ENCODE measurements at places on chromosomes 7 and 10. TPM values are rescaled to one million over a fixed set of nuclear protein-coding genes. Genes with fewer than 3 reads are reported as not detected.

- no peaks in the 10 kb centered on the region for H3K27me3 ChIP-seq
- no peak overlapping the region for H3K4me3 ChIP-seq
- no peak overlapping the region for H3K27ac ChIP-seq
- DNase-seq: no peak
- H3K36me3 ChIP-seq: no peaks in the 10 kb centered on the region
Observed at GRCh38 chr10:54081950-54082349, 719.1 kb downstream of the PCDH15 start.

DNA sequence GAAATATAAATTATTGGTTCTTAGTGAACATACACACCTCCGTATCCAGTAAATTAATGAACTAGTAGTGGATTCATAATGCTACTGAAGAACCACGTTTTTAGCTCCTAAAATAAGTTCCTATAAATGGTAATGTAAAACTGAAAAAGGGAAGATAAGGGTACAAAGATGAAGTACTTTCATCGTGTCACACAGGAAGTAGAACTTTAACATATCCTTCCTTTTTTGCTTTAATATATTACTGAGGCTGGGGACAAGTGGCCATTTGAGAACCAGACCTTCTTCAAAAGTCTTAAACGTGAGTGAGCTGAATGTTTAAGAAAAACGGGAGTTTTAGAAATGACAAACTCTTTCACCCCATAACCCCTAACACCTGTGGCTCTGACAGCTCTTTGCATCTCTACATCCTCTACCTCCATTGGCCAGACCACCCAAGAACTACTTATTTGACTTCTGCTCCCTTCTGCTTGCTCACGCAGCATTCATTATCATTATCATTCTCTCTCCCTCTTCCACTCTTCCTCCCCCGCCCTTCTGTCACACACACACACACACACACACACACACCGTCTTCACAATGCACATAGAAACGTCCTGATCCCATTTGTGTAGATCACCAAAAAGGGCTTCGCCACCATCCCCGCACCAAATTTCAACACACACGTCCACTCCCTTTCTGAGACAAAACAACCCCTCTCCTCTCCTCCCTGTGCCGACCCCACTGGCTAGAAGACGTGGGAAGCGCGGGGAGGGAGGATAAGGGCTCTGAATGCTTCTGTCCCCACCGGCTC, 677 bp downstream of the SKAP2 start:
- peak overlapping the region; percentile 79 for H3K4me3 ChIP-seq
- no peaks in the 10 kb centered on the region for H3K27me3 ChIP-seq
- no peak for DNase-seq
- H3K36me3 ChIP-seq: no peaks in the 10 kb centered on the region
- H3K27ac ChIP-seq: peak overlapping the region; percentile 57
- no peaks in the 10 kb centered on the region for H3K4me1 ChIP-seq

Gene HSPA12A
- total RNA-seq: 36.4 TPM

GRCh38 chr7:48042636-48043035, 7.3 kb downstream of the C7orf57 start:
- H3K4me1 ChIP-seq: no peaks in the 10 kb centered on the region
- no peaks in the 10 kb centered on the region for H3K27me3 ChIP-seq
- no peaks in the 10 kb centered on the region for H3K36me3 ChIP-seq
- no peak overlapping the region for H3K27ac ChIP-seq

DNA sequence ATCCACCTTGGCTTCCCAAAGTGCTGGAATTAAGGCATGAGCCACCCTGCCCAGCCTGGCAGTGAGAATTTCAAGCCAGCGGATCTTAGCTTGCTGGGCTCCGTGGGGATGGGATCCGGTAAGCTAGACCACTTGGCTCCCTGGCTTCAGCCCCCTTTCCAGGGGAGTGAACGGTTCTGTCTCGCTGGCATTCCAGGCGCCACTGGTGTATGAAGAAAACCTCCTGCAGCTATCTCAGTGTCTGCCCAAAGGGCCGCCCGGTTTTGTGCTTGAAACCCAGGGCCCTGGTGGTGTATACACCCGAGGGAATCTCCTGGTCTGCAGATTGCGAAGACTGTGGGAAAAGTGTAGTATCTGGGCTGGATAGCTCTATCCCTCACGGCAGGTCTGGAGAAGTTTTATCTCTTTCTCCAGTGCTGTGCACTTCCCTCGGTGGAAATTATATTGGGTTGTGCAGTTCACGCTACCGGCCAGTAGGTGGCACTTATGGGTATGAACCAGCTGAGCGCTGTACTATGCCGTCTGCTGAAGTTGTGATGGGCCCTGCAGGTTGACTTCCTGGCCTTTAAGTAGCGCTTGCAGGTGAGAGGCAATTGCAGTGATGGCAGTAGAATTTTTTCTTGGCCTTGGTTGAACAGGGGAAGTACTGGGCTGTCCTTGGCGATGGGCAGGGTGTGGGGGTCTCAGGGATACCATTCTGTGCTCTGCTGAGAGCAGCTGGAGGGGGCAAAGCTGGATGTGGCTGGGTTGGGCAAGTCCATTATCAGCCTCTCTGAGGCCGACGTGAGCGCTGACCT, 138.0 kb upstream of the MTPN start:
- no peak for DNase-seq
- H3K4me1 ChIP-seq: no peaks in the 10 kb centered on the region
- H3K36me3 ChIP-seq: no peaks in the 10 kb centered on the region
- no peak overlapping the region for H3K4me3 ChIP-seq
- no peak overlapping the region for H3K27ac ChIP-seq

Gene MEOX2
- total RNA-seq: 1.4 TPM

- H3K27ac ChIP-seq: no peak overlapping the region
- H3K4me3 ChIP-seq: no peak overlapping the region
- peaks cover 3% of the 10 kb centered on the region for H3K4me1 ChIP-seq
- no peaks in the 10 kb centered on the region for H3K27me3 ChIP-seq
- H3K36me3 ChIP-seq: no peaks in the 10 kb centered on the region
Observed at GRCh38 chr7:149871576-149871975, 2.2 kb upstream of the ATP6V0E2 start.

Gene PDK4
- total RNA-seq: 481 TPM

Gene ZNF804B
- not detected for total RNA-seq

DNA sequence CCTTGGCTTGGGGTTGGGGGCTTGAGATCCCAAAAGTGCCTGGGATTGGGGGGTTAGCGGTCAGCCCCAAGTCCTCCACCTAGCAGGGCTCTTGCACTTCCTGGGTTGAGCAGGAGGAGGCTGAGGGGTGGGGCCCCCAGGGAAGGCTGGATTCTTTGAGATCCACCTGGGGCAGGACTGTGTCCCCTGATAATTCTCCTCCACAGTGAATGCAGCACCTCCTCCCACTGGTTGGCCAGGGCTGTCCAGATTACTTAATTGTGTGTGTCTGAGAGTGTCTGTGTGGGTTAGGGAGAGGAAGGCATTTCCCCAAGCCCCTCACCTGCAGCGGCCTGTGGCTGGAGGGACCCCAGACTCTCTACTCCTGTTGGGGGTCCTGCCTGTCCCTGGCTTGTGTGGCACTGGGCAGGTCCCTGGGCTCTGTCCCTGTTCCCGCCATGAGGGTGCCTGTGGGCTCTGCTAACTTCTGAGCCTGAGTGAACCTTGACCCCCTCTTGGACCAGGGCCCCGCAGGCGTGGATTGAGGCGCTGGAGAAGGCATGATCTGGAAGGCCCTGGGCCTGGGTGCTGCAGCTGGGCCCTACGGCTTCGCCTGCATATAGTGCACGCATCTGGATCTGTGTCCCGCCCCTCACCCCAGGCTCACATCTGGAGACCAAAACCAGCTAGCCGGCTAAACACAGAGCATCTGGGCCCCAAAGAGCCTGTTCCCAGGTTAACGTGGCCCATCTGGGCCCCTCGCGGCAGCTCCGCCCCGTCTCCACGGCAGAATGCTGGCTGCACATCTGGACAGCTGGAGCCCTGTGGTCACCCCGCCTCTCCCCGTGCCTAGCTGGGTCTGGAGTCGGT, 10.4 kb downstream of the TMEM270 start:
- H3K27me3 ChIP-seq: no peaks in the 10 kb centered on the region
- peaks cover 1% of the 10 kb centered on the region for H3K4me1 ChIP-seq
- H3K36me3 ChIP-seq: no peaks in the 10 kb centered on the region
- no peak for DNase-seq

- no peaks in the 10 kb centered on the region for H3K36me3 ChIP-seq
- DNase-seq: no peak
- no peaks in the 10 kb centered on the region for H3K27me3 ChIP-seq
- H3K27ac ChIP-seq: no peak overlapping the region
Observed at GRCh38 chr10:35608328-35608672, 3.2 kb downstream of the GJD4 start.

Gene CPA5
- not detected for total RNA-seq

- no peaks in the 10 kb centered on the region for H3K27me3 ChIP-seq
- H3K4me1 ChIP-seq: peaks cover 3% of the 10 kb centered on the region
- H3K36me3 ChIP-seq: no peaks in the 10 kb centered on the region
- H3K27ac ChIP-seq: no peak overlapping the region
- DNase-seq: no peak
Observed at GRCh38 chr7:80941208-80941758, 22.4 kb upstream of the SEMA3C start.

DNA sequence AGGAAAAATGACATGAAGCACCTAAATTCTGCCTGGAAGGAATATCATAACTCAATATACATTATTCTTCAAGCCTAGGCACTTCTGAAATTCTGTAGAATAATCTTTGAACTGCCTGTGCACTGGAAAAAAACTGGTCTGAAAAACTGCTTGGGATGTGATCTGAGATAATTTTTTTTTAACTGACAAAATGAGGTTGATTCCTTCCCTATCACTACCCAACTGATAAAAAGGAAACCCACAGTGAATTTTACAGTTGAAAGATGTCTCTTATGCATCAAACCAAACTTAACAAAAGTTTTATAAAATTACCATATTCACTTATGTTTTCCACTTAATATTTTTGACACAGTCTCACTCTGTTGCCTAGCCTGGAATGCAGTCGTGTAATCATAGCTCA, 67.2 kb upstream of the FAM133B start:
- H3K27me3 ChIP-seq: no peaks in the 10 kb centered on the region
- DNase-seq: no peak
- H3K4me1 ChIP-seq: no peaks in the 10 kb centered on the region
- no peak overlapping the region for H3K27ac ChIP-seq
- no peak overlapping the region for H3K4me3 ChIP-seq
- H3K36me3 ChIP-seq: no peaks in the 10 kb centered on the region

Gene HYCC1
- 26.1 TPM for total RNA-seq

- H3K4me3 ChIP-seq: no peak overlapping the region
- no peaks in the 10 kb centered on the region for H3K27me3 ChIP-seq
- no peaks in the 10 kb centered on the region for H3K36me3 ChIP-seq
- no peak for DNase-seq
- H3K27ac ChIP-seq: no peak overlapping the region
Observed at GRCh38 chr7:26428571-26428970, 136.9 kb downstream of the SNX10 start.

DNA sequence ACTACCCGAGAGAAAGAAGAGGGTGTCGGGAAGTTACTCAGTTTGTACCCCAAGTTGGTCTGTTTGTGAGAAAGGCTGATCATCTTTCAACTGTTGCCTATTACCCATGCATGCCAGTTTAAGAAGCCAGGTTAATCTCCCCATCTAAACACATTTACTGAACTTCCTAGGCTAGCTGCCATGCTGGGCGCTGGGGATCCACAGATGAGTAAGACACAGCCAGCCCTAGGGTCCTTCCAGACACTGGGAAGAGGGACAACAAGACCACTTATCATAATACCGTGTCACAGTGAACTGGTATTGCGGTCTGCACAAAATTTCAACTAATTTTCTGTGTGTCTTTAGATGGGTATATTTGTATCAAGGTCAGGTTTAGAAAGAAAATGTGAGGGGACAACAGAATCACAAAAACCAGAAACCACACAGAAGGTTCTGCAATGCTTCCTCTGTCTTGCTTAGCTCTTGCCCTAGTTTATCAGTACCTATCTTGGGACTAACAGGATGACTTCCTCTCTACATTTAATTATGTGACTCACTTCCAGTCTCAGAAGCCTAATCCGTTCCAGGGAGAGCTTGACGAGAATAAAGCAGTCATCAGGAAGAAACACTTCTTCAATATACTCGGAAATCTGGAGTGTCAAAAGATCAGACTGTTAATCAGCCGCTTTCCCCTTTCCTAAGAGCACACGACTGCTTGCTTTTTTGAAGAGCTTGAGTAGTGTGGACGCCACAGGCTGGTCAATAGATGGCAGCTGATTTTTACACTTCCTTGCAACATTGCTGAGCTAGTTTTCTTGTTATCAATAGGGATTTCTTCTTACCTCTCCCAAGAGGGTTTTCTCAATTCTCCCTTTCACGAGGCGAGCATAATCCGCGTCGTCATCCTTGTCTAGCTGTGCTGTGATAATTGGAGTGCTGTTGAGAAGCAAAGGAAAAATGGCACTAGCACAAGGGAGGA, 45.7 kb downstream of the POLR3A start:
- no peak overlapping the region for H3K4me3 ChIP-seq
- H3K27me3 ChIP-seq: no peaks in the 10 kb centered on the region
- DNase-seq: no peak
- no peak overlapping the region for H3K27ac ChIP-seq

DNA sequence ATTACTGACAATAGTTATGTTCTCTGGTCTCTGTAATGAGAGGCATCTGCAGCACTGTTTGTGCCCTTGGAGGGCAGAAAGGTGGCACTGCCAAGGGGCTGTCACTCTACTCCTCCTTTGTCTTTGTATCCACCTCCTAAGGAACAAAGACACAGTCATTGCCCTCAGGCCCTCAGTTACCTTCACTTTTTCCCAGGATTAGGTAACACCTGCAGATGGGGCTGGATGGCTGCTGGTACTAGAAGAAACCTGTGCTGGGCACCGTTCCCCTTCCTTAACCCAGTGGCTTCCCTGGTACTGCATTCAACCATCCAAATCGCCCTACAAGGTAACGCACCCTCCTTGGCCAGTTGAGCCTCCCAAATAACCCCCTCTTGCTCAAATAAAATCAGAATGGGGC, 246.9 kb upstream of the NEBL start:
- H3K4me1 ChIP-seq: no peaks in the 10 kb centered on the region
- H3K27ac ChIP-seq: no peak overlapping the region
- no peaks in the 10 kb centered on the region for H3K36me3 ChIP-seq
- DNase-seq: no peak

Gene OPN4
- total RNA-seq: not detected

Gene CALHM1
- total RNA-seq: not detected

DNA sequence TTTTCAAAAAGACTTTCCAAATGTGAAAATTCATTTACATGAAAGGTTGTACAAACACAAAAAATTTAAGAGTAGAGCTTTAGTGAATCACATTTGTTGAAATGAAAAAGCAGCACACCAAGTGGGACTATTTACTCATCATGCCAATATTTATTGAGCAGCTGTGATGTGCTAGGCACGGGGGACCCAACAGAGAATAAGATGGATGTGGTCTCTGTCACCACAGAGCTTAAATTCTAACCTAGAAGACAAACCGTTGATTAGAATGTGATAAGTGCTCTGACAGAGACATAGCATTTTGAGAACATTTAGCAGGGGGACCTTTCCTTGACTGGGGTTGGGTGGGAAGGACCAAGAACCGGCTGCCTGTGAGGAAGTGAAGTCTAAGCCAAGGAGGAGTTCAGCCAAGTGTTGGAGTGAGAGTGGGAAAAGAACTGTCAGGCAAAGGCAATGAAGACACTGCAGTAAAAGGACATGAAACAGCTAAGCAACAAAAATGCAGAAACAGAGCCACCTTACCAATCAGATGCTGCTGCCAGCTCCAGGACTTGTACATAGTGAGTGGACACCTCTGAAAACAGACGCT, 19.1 kb downstream of the ADAM12 start:
- H3K27me3 ChIP-seq: no peaks in the 10 kb centered on the region
- no peak overlapping the region for H3K4me3 ChIP-seq
- no peak for DNase-seq

Gene CTTNBP2
- total RNA-seq: 18.4 TPM

Gene KCNK18
- not detected for total RNA-seq

- H3K4me3 ChIP-seq: no peak overlapping the region
- no peaks in the 10 kb centered on the region for H3K27me3 ChIP-seq
- no peak for DNase-seq
- no peaks in the 10 kb centered on the region for H3K4me1 ChIP-seq
- H3K36me3 ChIP-seq: no peaks in the 10 kb centered on the region
Observed at GRCh38 chr7:31633467-31633866, 53.5 kb upstream of the PPP1R17 start.

Measured in ovary (tissue), 10 donors.